Smooth muscle cell of trachea (primary cell): ENCODE measurements at places on chromosomes 6 and 20. TPM values are rescaled to one million over a fixed set of nuclear protein-coding genes. Genes with fewer than 3 reads are reported as not detected.

The SPATA25 gene
- 1.5 and 3.5 TPM in 2 replicates for total RNA-seq

The PCMT1 gene
- 96.8 and 230 TPM in 2 replicates for total RNA-seq

The FAM83B gene
- total RNA-seq, result under 0.01 TPM in 1 of 2 replicates, not detected in the other

The EDN1 gene
- total RNA-seq, result 0.33 and 0.87 TPM in 2 replicates

The GPLD1 gene
- 0.17 TPM in 1 of 2 replicates, not detected in the other for total RNA-seq

The IFNGR1 gene
- total RNA-seq, result 65.3 and 68.2 TPM in 2 replicates

The PTPRK gene
- total RNA-seq, result 52.5 and 75.4 TPM in 2 replicates

The CD93 gene
- total RNA-seq, result 1.0 TPM in 1 of 2 replicates, not detected in the other

The LY6G6C gene
- not detected in 2 replicates for total RNA-seq

The PDE10A gene
- 1.5 and 2.5 TPM in 2 replicates for total RNA-seq

The BCAS1 gene
- under 0.01 TPM in 2 replicates for total RNA-seq
